ENCODE measurements at places on chromosomes 1 and 21.

DNA sequence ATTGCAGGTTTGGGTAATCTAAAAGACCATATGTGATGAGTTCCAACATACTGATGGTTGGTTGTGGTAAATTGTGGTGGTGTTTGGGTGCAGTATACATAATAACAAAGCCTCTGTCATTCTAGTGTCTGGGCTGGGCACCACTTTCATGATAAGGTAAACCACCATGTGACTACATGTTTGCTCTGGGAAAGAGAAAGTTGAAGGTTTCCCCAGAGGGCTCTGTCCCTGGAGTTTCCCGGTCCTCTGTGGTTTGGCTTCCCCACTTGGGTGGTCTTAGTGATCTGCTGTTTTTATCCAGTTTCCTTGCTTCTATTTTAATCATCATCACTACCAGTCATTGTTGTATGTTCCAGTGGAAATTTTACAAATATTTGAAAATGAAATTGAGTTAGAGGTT is 55.9 kb upstream of the TSPAN2 start:
- peak; percentile 46 for DNase-seq

GRCh38 chr1:2203671-2204414 is 9.3 kb upstream of the FAAP20 start:
- no peak for DNase-seq

DNA sequence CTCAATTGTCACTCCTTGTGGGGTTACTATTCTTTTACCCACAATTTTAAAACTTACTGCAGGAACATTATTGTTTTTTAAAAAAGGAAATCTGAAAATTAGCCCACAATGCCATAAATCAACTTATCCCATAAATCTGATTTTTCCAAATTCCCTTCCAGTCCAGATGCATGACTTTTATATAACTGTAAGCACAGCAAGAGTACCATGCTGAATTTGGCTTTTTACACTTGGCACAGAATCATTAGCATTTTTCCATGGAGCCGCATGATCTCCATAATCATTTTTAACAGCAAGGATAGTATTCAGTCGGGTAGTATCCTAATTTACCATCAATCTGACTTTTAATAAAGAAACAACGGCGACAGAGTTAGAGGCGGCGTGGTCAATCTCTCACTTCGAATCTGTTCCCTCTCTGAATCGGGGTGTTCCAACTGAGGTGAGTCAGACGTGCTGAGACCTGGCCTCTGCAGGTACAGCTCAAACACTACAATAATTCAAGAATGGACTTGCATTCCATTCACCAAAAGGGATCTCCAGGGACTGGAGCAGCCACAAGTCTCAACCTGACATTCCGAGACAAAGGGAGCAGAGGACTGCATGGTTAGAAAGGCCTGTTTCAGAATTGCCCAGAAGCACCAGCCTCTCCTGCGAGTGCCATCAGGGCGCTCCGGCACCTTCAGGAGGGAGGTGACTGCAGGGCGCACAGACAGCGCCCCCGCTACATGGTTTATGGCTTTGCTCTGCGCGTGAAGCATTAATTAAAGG is 48.9 kb downstream of the SLC66A1 start:
- DNase-seq: no peak

DNA sequence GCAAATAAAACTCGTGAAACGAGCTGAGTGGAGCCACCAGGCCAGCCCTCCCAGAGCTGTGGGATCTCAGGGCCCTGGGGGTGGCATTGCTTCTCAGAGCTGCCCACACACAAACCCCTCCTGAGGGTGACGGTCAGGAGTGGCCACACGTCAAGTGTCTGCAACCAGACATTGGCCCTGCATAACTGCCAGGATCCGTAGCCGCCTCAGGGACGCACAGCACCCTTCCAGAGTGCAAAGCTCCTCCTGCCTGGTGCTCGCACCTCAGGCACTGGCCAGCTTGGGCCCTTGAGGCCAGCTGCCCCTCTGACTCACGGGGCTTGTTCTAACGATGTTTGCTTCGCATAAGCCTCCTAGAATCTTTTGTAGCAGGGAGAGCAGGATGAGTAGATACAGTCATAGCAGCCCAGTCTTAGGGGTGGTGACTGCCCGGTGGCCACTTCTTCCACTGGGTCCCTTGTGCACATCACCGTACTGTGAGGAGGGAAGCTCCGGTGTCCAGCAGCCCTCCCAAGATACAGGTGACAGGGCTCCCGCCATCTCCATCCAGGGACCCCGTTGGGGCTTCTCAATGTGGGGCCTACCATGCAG is 5.0 kb downstream of the WNT3A start:
- peak; percentile 50 for DNase-seq

GRCh38 chr1:43437031-43437973 is 16.4 kb downstream of the HYI start:
- no peak for DNase-seq

DNA sequence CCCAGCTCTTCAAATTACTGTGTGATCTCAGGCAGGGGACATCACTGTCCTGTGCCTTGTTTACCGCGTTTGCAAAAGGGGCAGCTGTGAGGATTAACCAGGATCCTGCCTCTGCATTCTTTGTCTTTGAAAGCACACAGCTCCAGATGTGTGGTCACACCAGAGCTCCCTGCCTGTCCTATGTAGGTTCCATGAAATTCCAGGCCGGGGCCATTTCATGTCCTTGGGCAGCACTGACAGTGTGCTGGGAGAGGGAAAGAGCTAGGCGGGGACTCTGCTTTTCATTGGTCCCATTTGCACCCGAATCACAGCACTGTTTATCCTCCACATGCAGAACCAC is 42.2 kb upstream of the SELENON start:
- DNase-seq: no peak

DNA sequence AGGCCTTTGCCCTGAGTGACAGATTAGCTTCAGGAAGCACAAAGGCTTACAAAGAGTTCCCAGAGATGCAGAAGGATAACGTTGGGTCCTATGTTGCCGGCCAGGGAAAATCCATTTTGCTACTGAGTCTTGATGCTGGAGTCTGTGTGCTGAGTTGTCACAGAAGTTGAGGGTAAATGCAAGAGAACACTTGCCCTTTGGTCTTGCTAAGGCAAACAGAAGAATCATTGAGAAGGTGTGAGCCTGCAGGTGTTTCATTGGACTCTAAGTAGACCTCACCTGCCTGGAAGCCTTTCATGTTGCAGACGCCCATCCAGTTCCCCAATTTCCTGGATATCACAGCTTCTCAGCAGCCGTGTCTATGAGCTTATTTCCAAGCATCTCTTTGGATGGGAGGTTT is 105.2 kb downstream of the PCP4 start:
- DNase-seq: no peak

DNA sequence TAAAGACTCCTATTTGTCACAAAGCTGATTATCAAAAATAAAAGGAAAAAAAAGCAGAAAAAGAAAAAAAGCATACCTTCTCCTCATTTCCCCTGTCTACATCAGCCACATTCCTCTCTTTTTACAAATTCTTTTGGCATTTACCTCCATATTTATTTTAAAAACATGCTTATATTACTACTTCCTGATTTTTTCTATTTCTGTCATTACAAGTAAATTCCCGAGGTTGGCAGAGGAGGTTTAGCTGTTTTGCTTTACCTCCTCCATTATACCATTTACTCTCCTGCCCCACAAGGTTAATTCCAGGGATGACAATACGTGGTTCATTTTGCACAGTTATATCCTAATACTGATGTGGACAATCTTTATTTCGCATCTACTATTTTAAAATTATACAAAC is 26.3 kb upstream of the CD34 start:
- DNase-seq: no peak

DNA sequence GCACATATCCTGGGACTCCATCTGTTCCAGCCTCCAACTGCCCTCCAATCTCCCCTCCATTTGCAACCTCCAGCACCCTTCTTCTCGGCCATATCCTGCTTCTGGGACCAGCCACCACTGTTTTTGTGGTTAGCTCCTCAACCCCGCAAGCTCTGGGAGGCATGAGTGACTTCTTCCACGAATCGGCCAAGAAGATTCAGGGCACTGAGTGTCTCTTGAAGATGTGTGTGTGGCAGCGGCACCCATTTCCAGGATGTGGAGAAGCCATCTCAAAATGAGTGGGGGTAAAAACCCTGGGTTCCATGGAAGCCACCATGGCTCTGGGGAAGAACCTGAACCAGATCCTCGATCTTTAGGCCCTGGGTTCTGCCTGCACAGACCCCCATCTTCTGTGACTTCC is 194.6 kb downstream of the SLC45A1 start:
- DNase-seq: no peak

DNA sequence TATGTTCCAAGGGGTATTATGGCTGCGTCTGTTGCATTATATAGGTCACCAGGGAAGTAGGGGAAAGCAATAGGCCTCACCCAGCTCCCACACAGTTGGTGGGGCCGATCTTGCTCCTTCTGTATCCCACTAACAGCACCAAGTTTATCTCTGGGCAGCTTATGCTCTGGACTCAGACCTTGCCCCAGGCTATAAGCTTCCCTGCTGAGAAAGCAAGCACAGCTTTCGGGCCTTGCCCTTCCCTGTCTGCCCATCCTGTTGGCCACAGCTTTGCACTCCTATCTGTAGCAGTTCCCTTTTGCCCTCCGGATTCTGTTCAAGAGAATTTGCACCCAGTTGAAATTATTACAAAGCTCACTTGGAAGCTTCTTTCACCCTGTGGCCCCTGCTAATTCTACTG is 12.9 kb downstream of the KCNE1 start:
- no peak for DNase-seq

DNA sequence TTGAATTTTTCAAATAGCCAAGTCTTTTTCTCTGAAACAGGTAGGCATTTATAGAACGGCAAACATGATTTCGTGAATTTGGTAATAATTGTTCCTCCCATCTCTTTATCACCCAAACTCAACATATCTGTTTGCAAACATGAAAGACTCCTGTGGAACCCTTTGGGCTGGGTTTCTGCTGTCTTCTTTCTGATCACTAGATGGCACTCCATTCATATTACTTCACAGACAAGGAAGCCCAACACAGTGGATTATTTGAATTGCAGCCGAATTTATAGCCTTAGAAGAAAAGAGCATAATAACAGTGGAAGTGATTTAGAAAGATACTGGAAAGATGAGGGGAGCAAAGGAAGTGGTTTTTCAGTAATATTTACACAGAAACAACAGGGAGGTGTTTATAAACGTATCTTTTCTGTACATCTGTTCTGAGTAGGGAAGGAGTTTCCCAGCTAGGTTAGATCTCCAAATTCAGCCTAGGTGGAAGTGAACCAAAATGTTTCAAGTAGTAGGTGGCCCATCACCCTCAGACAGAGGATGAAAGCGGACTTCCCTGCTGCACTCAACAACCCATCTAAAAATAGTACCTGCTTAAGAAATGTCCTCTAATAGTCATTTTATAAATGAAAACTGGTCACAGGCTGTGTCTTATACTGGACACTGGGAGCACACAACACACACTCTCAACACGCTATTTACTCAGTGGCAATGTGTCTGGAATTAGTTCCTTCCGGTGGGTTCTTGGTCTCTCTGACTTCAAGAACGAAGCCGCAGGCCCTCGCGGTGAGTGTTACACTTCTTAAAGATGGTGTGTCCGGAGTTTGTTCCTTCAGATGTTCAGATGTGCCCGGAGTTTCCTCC is 67.6 kb downstream of the MAP3K21 start:
- DNase-seq: peak; percentile 53

DNA sequence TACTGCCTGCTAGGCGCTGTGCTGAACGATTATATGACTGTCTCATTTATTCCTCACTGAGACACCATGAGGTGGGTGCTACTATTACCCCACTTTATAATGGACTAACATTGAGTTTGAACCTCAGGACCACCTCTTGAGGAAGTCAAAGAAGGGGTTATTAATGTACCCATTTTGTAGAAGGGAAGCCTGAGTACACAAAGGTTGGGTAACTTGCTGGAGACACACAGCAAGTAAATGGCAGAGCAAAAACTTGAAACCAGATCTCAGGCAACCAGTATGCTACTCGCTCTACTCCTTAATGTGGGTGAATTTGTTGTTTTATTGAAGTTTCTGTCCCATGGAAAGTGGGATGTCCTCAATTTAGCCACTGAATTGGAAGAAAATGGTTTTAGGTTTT is 30.1 kb downstream of the KCNA10 start:
- DNase-seq: no peak

DNA sequence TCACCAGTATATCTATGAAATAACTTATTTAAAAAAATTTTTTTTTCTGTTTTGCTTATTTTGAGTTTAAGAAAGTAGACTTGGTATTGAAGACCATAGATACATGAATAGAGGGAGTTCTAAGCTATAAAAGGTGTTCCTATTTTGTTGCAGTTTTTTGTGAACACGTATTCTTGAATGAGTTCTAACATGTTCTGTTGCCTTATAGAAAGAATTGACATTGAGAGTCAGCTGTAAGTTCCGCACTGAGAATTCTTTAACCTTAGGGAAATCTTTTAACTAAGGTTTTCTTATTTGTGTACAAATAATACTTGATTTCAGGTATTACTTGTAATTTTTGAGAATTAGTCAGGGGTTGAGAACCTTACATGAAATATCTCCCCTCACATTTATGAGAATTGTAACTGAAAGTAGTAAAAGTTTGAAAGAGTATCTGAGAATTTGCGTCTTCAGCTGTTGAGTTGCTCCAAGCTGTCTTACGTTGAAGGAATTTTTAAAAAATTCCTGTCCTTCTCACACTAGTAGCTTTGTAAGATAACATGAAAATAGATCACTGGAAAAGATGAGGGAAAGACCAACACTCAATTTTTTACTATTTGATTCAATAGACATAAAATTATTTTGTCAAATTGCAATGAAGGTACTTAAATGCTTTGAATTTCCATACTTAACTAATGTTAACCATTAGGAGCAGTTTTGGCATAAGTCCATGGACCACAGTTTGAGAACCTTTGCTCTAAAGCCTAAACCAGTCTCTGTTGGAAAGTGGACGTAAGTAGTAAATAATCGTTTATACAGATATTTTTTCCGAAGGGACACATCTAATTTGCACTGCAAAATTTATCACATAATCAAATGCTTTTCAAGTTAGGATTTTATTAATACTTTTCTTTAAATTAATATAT is 3.8 kb downstream of the DR1 start:
- DNase-seq: peak; percentile 47

DNA sequence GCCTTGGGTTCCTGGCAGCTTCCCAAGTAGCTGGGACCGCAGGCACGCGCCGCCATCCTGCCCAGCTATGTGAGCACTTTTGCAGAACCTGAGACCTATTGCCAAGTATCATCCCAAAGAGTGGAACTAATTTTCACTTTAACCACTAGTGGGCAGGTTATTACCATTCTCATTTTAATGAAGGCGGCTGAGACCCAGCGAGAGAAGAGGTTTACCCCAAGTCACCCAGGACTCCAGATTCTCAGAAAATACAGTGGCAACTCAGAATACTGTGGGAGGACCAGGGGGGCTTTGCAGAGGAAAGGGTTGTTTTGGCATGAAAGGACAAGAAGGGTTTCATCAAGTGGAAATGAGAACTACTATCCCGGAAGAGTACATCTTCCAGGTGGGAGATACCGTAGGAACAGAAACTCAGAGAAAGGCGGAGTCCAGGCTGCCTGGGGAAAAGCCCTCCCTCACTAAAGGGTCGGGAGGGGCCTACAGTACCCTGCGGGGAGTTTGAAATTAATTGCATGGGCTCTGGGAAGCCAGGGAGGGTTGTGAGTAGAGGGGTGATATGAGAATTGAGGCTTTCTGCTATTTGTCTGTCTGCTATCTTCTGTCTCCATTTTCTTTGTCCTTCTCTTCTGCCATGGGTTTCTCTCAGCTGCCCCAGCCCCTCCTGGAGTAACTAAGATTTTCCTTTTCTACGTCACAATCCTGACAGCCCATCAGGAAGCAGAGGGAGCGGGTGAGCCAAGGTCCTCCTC is 7.2 kb upstream of the SEMA4A start:
- DNase-seq: peak; percentile 94
